ENCODE measurements at places on chromosomes 3 and 15. TPM values are rescaled to one million over a fixed set of nuclear protein-coding genes. Genes with fewer than 3 reads are reported as not detected.

Gene ARNT2
- total RNA-seq: 0.13 TPM

GRCh38 chr3:94420931-94421330 lies 358.1 kb downstream of the NSUN3 start:
- no peak for DNase-seq
- H3K27me3 ChIP-seq: no peaks in the 10 kb centered on the region

- H3K27me3 ChIP-seq: no peaks in the 10 kb centered on the region
- H3K4me1 ChIP-seq: no peaks in the 10 kb centered on the region
- H3K4me3 ChIP-seq: no peak overlapping the region
- H3K36me3 ChIP-seq: no peaks in the 10 kb centered on the region
- DNase-seq: no peak
- no peak overlapping the region for H3K27ac ChIP-seq
These were observed 43.1 kb upstream of the NMD3 start for GRCh38 chr3:161177991-161178390.

DNA sequence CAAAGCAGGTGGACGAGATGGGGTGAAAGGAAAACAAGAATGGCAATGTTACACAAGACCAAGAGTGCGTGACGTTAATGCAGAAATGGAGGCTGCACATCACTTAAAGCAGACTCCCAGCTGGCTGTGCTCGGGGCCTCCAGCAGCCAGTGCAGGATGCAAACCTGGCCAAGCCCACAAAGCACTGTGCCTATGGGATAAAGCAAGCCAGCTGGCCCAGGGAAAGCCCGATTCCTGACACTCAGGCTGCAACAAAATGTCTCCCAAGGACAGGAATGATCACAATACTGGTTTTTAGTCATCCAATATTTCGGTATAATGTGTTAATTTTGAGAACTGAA lies 86.2 kb downstream of the SEC22A start:
- no peak overlapping the region for H3K4me3 ChIP-seq
- H3K36me3 ChIP-seq: no peaks in the 10 kb centered on the region
- H3K27ac ChIP-seq: no peak overlapping the region
- H3K4me1 ChIP-seq: no peaks in the 10 kb centered on the region
- no peak for DNase-seq

DNA sequence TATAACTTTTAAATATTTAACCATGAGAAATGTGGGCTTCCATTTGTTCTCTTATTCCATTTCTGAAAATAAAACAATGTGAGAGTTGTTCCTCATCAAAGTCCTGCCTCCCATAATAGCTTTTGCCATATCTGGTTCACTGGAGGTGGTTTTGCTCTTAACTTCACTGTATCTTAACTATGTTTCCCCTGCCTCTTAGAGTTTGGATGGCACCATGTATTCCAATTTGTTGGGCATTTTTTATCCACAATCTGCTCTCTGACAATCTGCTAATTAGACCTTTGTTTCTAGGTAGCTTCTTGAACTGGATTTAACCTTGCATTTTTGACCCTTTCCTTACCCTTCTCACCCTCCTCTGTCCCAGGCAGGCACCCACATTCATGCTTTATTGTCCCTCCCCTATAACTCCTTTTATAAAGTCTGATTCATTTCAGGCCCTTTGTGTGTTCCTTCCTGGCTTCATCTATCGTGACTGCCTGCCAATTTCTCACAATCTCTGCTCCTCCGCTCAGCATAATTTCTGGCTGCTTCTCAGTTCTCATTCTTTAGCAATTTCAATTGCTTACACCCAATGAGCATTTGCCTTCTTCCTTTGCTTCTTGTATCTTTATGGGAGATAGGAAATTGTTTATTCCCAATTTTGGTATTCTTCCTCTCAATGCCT lies 144.2 kb upstream of the ARHGEF26 start:
- no peaks in the 10 kb centered on the region for H3K36me3 ChIP-seq
- no peak overlapping the region for H3K4me3 ChIP-seq
- H3K4me1 ChIP-seq: no peaks in the 10 kb centered on the region

Gene SERPINI2
- total RNA-seq: not detected

- no peaks in the 10 kb centered on the region for H3K36me3 ChIP-seq
- H3K27me3 ChIP-seq: no peaks in the 10 kb centered on the region
- H3K27ac ChIP-seq: no peak overlapping the region
- DNase-seq: no peak
These were observed 426.4 kb downstream of the NLGN1 start for GRCh38 chr3:173823911-173824460.

GRCh38 chr3:97579365-97579764 lies 185.2 kb upstream of the ARL6 start:
- no peaks in the 10 kb centered on the region for H3K27me3 ChIP-seq
- H3K36me3 ChIP-seq: no peaks in the 10 kb centered on the region
- no peak for DNase-seq
- H3K4me1 ChIP-seq: no peaks in the 10 kb centered on the region
- H3K27ac ChIP-seq: no peak overlapping the region

DNA sequence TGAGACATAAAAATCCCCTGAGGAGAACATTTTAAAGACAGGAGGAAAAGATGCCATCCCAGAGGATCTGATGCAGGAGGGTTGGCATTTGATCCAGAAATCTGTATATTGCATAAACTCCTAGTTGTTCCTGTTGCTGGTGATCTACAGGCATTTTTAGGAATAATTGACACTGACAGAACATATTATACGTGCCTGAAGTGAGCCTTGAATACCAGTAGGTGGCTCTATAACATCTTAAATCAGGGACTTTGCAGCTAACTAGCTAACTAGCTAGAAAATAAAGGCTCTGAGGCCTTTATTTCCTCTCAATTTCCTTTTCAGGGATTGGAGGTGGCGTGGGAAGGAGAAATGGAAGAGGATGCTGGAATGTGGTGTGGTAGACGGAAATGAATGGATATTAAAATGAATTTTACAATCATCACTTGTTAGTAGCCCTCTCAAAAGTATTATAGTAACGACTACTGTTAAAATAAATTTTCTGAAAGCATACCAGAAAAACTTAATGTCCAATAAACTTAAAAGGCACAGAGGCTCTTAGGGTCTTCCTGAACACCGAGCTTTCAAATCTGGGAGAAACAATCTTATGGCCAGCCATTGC lies 73.8 kb upstream of the ZBED2 start:
- H3K36me3 ChIP-seq: no peaks in the 10 kb centered on the region

GRCh38 chr15:78327466-78327865 lies 12.7 kb upstream of the CRABP1 start:
- H3K4me3 ChIP-seq: no peak overlapping the region
- no peaks in the 10 kb centered on the region for H3K4me1 ChIP-seq
- H3K27me3 ChIP-seq: no peaks in the 10 kb centered on the region

Gene FRMD5
- total RNA-seq: 0.44 TPM

Gene RTP3
- not detected for total RNA-seq

Gene OXNAD1
- 30.1 TPM for total RNA-seq

Gene GHRL
- 0.69 TPM for total RNA-seq

Gene LMAN1L
- not detected for total RNA-seq

DNA sequence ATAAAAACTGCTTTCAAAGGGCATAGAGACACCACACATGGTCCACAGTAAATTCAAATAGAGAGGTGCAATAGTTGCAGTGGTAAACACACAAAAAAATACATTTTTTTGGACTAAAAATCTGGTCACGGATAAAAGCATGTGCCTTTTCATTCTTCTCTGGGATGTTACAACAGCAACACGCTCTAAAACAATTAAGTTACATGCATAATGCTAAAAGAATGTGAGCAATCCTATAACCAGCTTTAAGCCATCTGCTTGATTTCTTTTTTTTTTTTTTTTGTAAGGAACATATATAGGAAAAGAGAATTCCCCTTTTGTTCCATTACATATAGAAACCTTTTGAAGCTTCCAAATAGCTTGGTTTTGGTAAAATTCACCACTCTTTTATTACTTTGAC lies 20.0 kb downstream of the WNT5A start:
- DNase-seq: no peak
- H3K27ac ChIP-seq: no peak overlapping the region
- H3K36me3 ChIP-seq: no peaks in the 10 kb centered on the region
- H3K27me3 ChIP-seq: no peaks in the 10 kb centered on the region

- H3K27me3 ChIP-seq: no peaks in the 10 kb centered on the region
- H3K4me3 ChIP-seq: no peak overlapping the region
- no peak overlapping the region for H3K27ac ChIP-seq
- no peak for DNase-seq
- H3K36me3 ChIP-seq: no peaks in the 10 kb centered on the region
These were observed 38.8 kb upstream of the TIMP4 start for GRCh38 chr3:12197475-12197874.

GRCh38 chr15:51388726-51389125 lies 47.3 kb downstream of the GLDN start:
- H3K4me3 ChIP-seq: no peak overlapping the region
- DNase-seq: no peak
- no peaks in the 10 kb centered on the region for H3K4me1 ChIP-seq
- H3K27me3 ChIP-seq: no peaks in the 10 kb centered on the region

DNA sequence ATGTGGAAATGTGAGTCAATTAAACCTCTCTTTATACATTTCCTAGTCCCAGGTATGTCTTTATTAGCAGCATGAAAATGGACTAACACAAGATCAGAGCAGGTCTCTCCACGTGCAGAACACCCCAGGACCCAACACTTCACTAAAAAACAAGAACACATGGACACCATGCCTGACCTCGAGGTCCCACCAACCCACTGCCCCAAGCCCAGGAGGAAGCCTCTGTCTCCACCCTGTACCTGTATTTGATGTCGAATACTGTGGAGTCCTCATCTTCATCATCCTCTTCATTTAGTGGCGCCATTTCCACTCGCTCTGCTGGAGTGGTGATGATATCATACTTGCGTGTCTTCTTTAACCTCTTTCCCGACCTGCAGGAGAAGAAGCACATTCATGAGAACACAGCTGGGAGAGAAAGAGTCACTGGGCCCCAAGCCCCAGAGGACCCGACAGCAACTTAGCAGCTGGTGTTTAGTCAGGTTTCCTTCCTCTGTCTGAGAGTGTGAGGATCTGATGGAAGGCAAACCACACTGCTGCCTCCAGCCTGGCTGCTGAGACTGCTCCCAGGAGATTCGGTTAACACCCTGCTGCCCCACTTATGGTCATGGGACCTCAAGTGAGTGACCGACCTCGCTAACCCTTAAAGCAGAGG lies 25.5 kb downstream of the FAM174B start:
- DNase-seq: no peak
- H3K4me1 ChIP-seq: no peaks in the 10 kb centered on the region
- no peak overlapping the region for H3K4me3 ChIP-seq
- H3K27me3 ChIP-seq: no peaks in the 10 kb centered on the region
- H3K27ac ChIP-seq: no peak overlapping the region
- no peaks in the 10 kb centered on the region for H3K36me3 ChIP-seq

GRCh38 chr3:160754371-160754854 lies 1.6 kb upstream of the PPM1L start:
- peaks cover 21% of the 10 kb centered on the region for H3K4me1 ChIP-seq
- H3K36me3 ChIP-seq: no peaks in the 10 kb centered on the region
- H3K27me3 ChIP-seq: peaks cover 5% of the 10 kb centered on the region
- DNase-seq: peak; percentile 13
- peak overlapping the region; percentile 72 for H3K27ac ChIP-seq
- H3K4me3 ChIP-seq: peak overlapping the region; percentile 88

- no peaks in the 10 kb centered on the region for H3K27me3 ChIP-seq
- H3K36me3 ChIP-seq: peaks cover 59% of the 10 kb centered on the region
- DNase-seq: no peak
These were observed 35.9 kb downstream of the CD47 start for GRCh38 chr3:108054935-108055334.

GRCh38 chr3:8445861-8446260 lies 55.8 kb upstream of the LMCD1 start:
- H3K4me3 ChIP-seq: no peak overlapping the region
- H3K27ac ChIP-seq: no peak overlapping the region
- H3K36me3 ChIP-seq: no peaks in the 10 kb centered on the region
- H3K4me1 ChIP-seq: no peaks in the 10 kb centered on the region
- H3K27me3 ChIP-seq: peaks cover 3% of the 10 kb centered on the region

DNA sequence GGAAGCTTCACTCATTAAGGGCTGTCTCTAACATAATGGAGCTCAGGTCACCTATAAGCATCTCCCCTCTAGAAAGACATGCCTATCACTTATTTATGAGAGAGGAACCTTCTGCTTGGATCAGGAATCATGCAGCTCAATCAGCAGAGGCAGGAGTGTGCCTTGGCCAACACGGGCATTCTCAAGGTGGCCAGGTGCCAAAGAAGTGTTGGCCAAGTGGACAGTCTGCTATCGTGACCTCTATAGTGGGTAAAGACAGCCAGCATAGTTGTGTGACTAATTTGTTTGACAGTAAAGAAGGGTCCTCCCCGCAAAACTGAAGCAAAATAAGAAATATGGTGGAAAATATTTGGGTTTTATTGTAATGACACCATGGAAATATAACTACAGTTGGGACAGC lies 14.7 kb upstream of the AGTR1 start:
- H3K4me1 ChIP-seq: no peaks in the 10 kb centered on the region
- H3K36me3 ChIP-seq: no peaks in the 10 kb centered on the region
- no peak overlapping the region for H3K27ac ChIP-seq
- DNase-seq: no peak
- H3K27me3 ChIP-seq: no peaks in the 10 kb centered on the region

Gene KLHL24
- total RNA-seq: 16.9 TPM

Gene SFMBT1
- total RNA-seq: 18.3 TPM

DNA sequence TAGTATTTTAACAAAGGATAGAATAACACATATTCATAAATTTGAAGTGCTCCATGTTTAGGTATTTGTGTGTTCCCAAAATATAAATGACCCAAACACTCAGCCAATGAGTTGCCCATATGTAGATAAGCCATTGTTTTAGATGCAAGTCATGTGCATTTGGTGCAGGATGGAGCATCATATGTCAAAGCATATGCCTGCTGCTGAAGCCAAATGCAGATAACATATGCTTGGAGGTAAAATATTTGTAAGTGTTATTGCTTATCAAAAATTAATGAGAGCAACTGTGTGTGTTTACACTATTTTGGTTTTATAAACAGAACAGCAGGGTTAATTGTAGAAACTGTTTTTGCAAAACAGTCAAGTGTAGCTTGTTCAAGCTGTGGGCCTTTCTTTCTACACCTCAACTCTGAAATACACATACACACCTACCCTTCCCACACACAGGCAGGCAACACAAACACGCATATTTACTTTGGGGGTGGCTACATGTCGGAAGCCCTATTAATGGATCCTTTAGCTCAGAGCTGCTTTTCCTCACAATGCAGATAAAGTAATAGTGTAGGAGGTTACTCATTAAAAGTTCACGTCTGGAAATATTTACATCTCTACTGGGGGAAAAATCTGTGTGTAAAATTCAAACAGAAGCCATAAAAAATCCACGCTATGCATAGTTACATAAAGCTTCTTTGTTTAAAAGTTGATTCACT lies 521.4 kb downstream of the ZNF385D start:
- H3K27ac ChIP-seq: no peak overlapping the region
- H3K4me1 ChIP-seq: no peaks in the 10 kb centered on the region
- no peaks in the 10 kb centered on the region for H3K36me3 ChIP-seq
- no peak for DNase-seq

Gene INSYN1
- total RNA-seq: not detected

DNA sequence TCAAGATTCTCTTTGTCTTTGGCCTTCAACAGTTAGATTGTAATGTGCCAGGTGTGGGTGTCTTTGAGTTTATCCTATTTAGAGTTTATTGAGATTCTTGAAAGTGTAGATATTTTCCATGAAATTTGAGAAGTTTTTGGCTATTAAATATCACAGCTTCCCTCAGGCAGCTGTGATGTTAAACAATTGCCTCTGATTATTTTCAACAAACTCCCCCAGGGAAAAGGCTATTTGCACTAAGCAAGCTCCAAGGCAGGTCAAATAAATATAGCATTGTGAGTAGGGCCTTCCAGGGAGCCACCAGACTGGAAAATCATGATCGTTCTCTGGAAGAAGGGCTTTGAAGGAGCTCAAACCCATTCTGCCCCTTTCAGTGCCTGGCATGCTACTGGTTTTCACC lies 107.0 kb downstream of the EEFSEC start:
- H3K4me1 ChIP-seq: no peaks in the 10 kb centered on the region
- no peaks in the 10 kb centered on the region for H3K36me3 ChIP-seq
- no peaks in the 10 kb centered on the region for H3K27me3 ChIP-seq
- H3K4me3 ChIP-seq: no peak overlapping the region
- DNase-seq: no peak

Gene CHRNA5
- total RNA-seq: 8.9 TPM

- no peak overlapping the region for H3K4me3 ChIP-seq
- no peak overlapping the region for H3K27ac ChIP-seq
These were observed 136.3 kb downstream of the IMPG2 start for GRCh38 chr3:101184111-101184510.

All from CD8-positive, alpha-beta memory T cell (primary cell).